ENCODE measurements at places on chromosomes 4 and X.

DNA sequence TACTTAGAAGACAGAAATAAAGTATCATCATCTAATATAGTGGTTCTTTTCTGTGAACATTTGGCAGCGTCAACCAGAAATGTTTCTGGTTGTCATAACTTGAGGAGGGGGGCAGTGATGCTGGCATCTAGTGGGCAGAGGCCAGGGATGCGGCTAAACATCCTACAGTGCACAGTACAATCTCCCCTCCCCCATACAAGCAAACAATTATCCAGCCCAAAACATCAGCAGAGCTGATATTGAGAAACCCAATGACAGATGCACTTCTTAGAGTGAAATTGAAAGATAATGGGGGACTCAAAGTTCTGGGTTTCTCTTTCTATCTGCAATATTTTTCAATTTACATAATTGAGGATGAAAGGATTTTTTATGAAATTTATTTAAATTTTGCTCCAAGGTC, 1.9 kb upstream of the EIF1AX start:
- DNase-seq, result no peak

DNA sequence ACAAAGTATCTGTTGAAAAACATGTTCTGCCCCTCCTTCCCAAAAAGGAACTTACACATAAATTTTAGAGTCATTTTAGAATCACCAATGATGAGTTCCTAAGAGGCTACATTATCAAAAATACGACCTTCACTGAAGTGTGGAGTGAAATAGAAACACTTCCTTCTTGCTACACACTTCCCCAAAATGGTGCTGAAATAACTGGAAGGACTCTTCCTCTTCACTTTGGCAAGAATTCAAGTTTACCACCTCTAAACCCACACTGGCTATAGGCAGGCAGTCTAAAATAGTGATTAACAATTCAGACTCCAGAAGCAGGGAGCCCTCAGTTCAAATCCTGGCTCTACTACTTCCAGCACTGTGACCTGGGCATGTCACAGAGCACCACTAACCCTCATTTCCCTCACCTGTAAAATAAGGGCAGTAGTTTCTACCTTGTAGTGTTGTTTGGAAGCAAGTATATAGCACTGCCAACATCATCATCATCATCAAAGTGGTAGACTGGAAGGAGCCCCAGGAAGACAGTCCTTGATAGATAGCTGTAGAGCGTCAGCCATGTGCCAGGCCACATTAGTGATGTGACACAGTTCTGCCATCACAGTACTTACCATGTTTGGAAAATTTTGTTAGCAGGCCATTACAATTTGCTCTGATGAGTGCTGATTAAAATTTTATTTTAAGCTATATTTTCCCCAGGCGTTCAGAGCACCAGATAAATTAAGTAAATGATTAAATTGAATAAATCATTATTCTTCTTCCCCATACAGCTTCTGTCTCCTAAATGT, 103.3 kb downstream of the PARM1 start:
- no peak for DNase-seq

DNA sequence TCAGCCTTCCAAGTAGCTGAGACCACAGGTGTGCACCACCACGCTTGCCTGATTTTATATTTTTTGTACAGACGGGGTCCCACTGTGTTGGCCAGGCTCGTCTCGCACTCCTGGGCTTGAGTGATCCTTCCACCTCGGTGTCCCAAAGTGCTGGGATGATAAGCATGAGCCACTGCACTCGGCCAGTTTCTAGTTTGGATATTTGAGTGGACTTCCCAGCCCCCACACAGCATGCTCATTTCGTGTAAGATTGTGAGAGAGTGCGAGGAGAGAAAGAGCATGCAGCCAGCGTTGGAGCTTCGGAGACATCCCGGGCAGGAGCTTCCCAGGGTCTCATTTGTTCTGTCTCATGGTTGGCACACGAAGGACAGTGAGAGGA, 31.8 kb downstream of the ARSD start:
- DNase-seq, result no peak

GRCh38 chrX:69179380-69179911, 14.2 kb upstream of the PJA1 start:
- no peak for DNase-seq

DNA sequence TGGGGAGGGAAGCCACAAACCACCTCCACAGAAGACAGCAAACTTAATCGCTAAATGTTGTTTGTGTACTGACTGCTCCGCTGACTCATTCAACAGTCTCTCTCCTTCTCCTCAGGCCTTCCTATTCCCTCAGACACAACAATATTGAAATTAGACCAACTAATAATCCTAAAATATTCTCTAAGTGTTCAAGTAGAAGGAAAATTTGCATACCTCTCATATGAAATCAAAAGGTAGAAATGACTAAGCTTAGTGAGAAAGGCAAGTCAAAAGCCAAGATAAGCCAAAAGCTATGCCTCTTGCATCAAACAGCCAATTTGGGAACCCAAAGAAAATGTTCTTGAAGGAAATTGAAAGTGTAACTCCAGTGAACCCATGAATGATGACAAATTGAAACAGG, 75.7 kb upstream of the ARHGAP24 start:
- DNase-seq, result no peak

DNA sequence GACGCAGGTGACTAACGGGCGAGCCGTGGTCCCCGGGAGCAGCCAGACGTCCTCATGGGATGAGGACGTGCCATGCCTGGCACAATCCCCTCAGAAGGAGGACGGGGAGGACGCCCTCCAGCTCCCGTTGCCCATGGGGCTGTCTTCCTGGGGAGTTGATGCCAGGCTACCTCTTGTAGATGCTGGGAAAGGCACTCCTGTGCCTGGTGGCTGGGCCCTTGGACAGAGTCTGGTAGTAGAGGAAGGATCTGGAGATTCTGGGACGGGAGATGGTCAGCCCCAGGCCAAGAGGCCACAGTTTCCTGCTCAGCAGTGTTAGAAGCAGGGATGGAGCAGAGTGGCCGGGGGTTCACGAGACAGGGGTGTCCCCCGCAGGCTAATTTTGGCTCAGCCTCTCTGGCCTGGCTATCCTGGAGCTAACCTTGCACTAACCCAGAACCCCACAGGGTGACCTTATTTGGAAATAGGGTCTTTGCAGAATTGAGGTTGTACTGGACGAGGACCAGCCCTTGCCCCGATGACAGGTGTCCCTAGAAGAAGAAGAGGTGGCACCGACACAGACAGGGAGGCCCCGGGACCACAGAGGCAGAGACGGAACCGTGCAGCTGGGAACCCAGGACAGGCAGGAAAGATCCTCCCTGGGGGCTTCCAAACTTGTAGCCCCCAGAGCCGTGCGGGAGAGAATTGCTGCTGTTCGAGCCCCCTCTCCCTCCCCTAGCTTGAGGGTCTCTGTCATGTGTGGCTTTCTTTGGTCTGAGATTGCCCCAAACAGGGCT, 50.1 kb upstream of the ADRA2C start:
- DNase-seq, result no peak

All from heart right ventricle (tissue), 16 donors.